Stimulated activated CD4-positive, alpha-beta T cell treated with anti-CD3 and anti-CD28 coated beads, Interleukin-1b, Interleukin-23, amount 100 ng/mL, for 48 hours (primary cell): ENCODE measurements at places on chromosomes 3 and 15.
A peak's percentile ranks its signal among the peaks of the same experiment; 100 is the strongest.

- no peak for DNase-seq
Measured at GRCh38 chr3:88141458-88142083, 8.2 kb upstream of the C3orf38 start.

DNA sequence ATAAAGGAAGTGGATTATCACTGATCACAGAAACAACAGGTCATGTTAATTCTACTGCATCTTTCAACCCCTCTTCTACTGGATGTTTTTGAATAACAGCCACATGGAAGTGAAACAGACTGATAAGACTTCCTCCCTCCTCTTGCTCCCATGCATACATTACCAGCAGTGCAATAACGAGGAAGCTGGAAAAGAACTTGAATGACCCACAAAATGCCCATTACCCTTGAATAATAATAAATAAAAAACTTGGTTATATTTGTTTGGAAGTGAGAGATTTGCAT is 51.6 kb downstream of the RARB start:
- DNase-seq = no peak

- no peak for DNase-seq
Measured at GRCh38 chr3:180990505-180990904, 969 bp upstream of the DNAJC19 start.

DNA sequence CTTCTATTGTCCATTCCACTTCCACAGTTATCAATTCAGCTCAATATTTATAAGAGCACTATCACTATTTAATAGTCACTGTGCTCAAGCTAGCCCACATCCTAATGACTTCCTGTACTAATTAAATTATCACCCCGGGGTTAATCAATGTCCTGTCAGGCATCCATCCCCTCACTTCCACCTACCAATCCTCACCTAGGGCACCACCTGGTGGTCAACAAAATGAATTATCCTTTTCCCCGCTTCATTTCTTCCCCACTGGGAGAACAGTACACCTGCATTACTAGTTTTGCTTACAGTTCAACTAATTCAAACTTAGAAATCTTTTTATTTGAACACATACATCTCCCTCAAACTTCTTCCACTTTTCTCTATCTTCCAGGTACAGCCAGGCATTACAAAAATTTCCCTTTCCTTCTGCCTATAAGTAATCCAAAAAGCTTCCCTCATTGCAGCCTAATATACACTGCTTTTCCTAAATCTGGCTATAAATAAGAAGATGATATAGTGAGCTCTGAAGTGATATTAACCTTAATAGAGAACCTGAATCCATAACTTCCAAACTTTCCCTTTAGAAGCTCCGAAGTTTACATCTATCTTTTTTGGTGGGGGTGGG is 68.5 kb downstream of the TMCC1 start:
- peak; percentile 26 for DNase-seq

GRCh38 chr3:40913192-40913591 is 286.1 kb upstream of the CTNNB1 start:
- no peak for DNase-seq

- peak; percentile 51 for DNase-seq
Measured at GRCh38 chr15:67146875-67147381, 81.5 kb downstream of the SMAD3 start.

DNA sequence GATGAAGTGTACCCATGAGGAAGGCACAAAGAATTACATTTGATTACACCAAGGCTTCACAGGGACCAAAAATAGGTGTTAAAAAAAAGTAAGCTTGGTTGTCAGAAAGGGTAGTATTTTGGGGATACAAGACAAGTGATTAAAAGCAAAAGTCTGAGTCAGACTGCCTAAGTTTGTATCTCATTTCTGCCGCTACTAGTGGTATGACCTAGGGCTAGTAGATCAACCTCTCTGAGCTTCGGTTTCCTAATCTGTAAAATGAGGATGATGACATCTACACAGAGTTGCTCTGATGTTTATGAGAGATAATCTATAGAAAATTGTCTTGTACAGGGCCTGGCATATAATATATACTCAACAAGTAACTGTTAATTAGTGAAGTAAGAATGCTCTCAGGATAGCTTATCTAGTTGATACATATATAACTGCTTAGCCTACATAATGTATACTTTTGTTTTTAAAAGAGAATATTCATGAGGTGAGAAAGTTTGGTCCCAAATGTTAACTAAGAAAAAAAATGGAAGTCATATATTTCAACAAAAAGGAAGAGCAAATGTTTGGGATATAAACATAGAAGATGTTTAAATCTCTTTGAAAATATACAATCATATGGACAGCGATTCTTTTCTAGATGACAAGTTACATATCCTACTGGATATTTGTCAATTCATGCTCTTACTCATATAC is 163.0 kb upstream of the SLC2A2 start:
- no peak for DNase-seq

GRCh38 chr3:98540346-98540745 is 8.6 kb downstream of the GPR15 start:
- DNase-seq = no peak

DNA sequence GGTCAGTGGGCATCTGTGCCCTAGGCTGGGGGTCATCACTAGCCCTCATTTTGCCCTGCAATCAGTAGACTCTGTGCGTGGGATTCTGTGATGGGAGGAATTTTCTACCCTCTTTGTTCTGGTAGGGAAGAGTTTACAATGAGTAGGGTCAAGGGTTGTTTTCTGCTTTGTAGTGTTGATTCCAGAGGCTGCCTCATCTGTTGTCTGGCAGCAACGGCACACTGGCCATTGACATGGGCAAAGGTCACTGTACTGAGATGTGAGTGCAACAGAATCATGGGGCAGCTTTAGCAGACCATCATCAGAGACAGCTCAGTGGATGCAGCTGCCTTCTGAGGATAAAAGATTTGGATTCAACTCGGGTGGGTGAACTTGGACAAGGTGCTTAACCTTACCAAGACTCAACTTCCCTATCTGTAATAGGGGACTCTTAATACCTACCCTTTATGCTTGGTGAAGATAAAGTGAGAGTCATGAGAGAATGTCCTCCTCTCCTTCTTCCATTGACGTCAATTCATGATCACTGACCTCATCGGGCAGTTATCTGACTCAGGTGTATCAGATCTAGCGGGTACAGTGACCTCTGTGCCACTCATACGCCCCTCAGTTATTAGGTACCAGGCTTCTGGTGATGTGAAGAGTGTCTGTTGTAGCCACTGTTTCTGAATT is 127.5 kb downstream of the RPLP1 start:
- no peak for DNase-seq

- no peak for DNase-seq
Measured at GRCh38 chr3:133893683-133894352, 1.9 kb downstream of the RAB6B start.

- DNase-seq = no peak
Measured at GRCh38 chr3:190825386-190826016, 37.0 kb downstream of the GMNC start.

GRCh38 chr3:121995161-121996137 is 26.6 kb downstream of the ILDR1 start:
- peak; percentile 30 for DNase-seq

GRCh38 chr3:42975955-42976354 is 3.2 kb upstream of the GASK1A start:
- DNase-seq = no peak

- no peak for DNase-seq
Measured at GRCh38 chr3:39209329-39209970, 17.1 kb upstream of the XIRP1 start.

GRCh38 chr3:158789592-158789991 is 12.3 kb upstream of the MFSD1 start:
- DNase-seq = no peak

GRCh38 chr15:84752195-84752594 is 3.8 kb downstream of the ZNF592 start:
- DNase-seq = no peak

GRCh38 chr15:66682865-66683264 is 19.2 kb upstream of the SMAD6 start:
- DNase-seq = no peak

DNA sequence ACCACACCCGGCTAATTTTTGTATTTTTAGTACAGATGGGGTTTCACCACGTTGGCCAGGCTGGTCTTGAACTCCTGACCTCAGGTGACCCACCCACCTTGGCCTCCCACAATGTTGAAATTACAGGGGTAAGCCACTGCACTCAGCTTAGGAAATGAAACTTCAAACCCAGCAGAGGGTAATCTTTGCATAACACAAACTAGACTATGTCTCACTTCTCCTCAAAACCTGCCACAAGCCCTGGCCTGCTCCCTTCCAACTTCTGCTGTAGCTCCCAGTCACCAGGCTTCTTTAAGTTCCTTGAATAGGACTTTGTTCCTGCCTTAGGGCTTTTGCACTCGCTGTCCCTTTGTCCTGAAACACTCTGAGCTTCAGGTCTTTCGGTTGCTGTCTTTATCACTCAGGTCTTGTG is 39.2 kb upstream of the SEMA4B start:
- no peak for DNase-seq

DNA sequence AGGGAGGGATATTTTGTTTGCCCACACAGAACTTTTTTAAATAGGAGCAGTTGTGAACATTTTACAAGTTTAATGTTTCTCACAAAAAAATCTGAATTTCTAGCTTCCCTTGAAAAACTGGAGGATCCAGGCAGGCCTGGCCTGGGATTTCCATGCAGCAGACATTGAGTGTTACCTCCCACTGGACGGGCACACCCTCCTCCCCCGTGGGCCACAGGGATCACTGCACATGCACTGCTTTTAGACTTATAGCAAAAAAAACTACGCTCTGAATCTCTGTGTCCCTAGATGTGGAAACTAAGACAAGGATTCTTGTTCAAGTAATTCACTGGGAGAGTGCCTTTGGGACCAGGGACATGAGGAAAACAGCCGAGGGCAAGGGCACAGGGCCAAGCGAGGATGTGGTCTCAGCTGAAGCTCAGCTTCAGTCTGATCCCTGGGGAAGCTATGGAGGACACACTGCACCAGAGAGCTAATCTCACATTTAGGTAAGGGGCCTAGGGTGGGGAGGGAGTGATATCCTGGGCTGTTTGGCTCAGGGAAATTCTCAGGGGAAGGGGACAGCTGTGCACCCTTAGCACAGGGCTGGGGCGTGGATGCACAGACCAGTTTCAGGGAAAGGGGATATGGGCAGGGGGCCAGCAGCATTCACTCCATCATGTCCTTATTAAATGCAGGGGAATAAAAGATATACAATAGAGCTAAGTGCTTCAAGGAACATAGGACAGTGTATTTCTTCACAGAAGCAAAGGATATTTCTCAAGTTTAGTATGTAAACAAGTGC is 46.0 kb downstream of the FSIP1 start:
- no peak for DNase-seq

DNA sequence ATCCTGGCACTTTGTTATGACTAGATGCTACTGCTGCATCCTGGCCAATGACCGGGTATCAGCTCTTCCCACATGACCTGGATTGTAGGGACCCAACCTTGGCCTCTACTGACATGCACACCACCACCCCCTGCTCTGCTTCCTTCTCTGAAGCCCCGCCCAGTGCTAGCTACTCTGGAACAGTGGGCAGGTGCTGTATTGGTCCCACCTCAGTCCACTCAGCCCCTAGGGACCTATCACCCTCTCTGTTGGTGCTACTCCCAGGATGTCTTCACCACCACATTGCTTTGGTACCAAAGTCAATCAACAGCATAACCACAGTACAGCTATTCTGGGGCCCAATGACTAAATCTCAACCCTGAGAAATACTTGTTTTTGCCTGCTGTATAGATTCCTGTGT is 170.2 kb upstream of the PRICKLE2 start:
- no peak for DNase-seq

GRCh38 chr3:179227349-179227748 is 23.6 kb downstream of the KCNMB3 start:
- DNase-seq = no peak

GRCh38 chr3:117547956-117548550 is 838.5 kb downstream of the TUSC7 start:
- no peak for DNase-seq

- no peak for DNase-seq
Measured at GRCh38 chr3:25191673-25192072, 236.4 kb upstream of the RARB start.

DNA sequence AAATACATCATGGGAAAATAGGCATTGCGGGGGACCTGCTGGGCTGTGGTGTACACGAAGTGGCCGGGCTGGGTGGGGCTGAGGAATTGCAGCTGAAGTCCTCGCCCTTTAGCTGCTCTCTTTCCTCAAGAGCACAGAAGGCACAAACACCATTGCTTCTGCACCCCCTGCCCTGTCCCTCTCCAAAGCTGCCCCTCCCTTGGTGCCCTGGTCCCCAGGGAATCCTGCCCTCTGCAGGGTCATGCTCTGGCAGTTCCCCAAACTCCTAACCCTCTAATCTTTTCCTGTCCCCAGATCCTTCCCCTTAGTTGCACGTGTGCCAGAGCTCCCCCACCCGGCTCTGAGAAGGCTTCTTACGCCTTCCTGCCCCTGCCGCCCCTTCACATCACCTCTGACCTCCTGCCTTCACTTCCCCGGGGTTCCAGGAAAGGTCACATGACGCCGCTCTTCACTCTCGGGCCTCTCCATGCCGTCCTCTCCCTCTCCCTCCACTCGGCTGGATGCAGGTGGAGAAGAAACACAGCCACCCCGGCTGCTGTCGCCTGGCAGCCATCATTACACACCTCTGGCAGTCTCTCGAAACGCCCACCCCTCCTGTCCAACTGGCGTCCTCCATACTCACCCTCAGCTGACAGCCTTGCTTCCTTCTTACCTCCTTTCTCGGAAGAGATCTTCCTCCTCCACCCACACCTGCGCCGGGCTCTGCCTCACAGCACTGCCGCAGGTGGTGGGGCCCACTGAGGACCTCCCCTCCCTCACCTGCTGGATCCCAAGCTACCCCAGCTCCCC is 6.9 kb upstream of the PCSK6 start:
- DNase-seq = no peak

DNA sequence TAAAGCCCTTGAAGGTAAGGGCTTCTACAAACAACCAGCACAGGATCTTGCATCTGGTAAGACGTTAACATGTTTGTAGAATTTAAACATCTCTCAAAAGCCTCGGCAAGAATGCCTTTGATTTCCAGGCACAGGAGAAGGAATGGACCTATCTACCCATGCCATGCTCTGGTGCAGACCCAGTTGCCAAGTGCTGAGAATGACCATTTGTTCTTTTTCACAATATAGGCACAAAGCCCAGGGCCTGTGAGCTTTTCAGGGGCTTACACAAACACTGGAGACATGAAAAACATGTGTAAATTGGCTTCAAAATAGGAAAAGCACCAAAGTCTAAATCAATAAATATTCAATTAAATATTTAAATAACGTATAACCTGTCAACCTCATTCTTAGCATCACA is 266.9 kb upstream of the TTC14 start:
- no peak for DNase-seq

- peak; percentile 21 for DNase-seq
Measured at GRCh38 chr15:42385206-42385979, 26.1 kb downstream of the CAPN3 start.

DNA sequence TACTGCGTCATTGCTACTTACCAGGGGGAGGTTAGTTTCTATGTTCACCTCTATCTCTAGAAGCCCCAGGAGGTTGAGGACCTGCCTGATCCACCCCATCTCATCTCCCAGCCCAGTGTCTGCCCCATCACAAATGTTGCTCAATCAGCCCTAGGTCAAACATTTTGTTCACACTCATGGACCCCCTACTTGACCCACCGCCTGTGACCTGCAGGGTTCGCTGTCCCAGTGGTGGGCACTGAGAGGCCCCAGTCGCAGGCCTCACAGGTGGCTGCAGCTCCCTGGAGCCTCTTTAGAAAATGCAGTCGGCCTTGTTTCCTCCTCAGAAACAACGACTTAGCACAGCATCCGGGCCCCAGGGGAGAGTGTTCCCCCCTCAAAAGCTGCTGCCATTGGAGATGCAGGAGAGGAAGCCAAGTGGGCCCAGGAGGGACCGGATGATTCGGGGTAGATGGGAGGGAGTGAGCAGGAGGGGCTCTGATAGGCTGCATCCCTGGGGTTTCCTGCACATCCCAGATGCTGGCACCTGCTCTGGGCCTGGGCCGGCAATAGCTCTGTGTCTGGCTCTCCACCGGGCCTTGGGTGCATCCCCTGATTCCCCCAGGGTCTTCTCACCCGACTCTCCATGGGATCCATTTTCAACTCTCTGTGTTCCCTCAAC is 18.4 kb upstream of the INSYN1 start:
- DNase-seq = no peak
